ENCODE measurements at places on chromosomes 1 and 21. TPM values are rescaled to one million over a fixed set of nuclear protein-coding genes. Genes with fewer than 3 reads are reported as not detected.
A peak's percentile ranks its signal among the peaks of the same experiment; 100 is the strongest.

Gene VSIG8
- not detected for total RNA-seq

Gene FAM163A
- total RNA-seq: not detected

Gene TNFRSF14
- 0.46 TPM for total RNA-seq

Gene GJA9
- not detected for total RNA-seq

Gene ARHGEF19
- 18.4 TPM for total RNA-seq

Gene STYXL2
- total RNA-seq: 0.70 TPM

Gene PGLYRP3
- not detected for total RNA-seq

Gene C1QB
- total RNA-seq: not detected

Gene C1QC
- not detected for total RNA-seq

Gene RPL5
- 1,201 TPM for total RNA-seq

Gene HTR1D
- total RNA-seq: 4.1 TPM

Gene LAMTOR5
- 132 TPM for total RNA-seq

Gene USP33
- total RNA-seq: 61.2 TPM

GRCh38 chr1:80064524-80064923 is 1058.0 kb upstream of the ADGRL4 start:
- H3K36me3 ChIP-seq: no peaks in the 10 kb centered on the region
- no peaks in the 10 kb centered on the region for H3K27me3 ChIP-seq
- DNase-seq: no peak
- no peaks in the 10 kb centered on the region for H3K4me1 ChIP-seq
- no peak overlapping the region for H3K27ac ChIP-seq

- no peak overlapping the region for H3K27ac ChIP-seq
- no peaks in the 10 kb centered on the region for H3K4me1 ChIP-seq
- no peaks in the 10 kb centered on the region for H3K27me3 ChIP-seq
- H3K36me3 ChIP-seq: peaks cover 37% of the 10 kb centered on the region
- H3K4me3 ChIP-seq: no peak overlapping the region
Measured at GRCh38 chr1:2518528-2518927, 7.9 kb downstream of the PANK4 start.

GRCh38 chr1:58888833-58889232 is 105.0 kb upstream of the JUN start:
- DNase-seq: no peak
- no peak overlapping the region for H3K4me3 ChIP-seq
- H3K36me3 ChIP-seq: no peaks in the 10 kb centered on the region
- H3K4me1 ChIP-seq: peaks cover 19% of the 10 kb centered on the region
- H3K27ac ChIP-seq: no peak overlapping the region

DNA sequence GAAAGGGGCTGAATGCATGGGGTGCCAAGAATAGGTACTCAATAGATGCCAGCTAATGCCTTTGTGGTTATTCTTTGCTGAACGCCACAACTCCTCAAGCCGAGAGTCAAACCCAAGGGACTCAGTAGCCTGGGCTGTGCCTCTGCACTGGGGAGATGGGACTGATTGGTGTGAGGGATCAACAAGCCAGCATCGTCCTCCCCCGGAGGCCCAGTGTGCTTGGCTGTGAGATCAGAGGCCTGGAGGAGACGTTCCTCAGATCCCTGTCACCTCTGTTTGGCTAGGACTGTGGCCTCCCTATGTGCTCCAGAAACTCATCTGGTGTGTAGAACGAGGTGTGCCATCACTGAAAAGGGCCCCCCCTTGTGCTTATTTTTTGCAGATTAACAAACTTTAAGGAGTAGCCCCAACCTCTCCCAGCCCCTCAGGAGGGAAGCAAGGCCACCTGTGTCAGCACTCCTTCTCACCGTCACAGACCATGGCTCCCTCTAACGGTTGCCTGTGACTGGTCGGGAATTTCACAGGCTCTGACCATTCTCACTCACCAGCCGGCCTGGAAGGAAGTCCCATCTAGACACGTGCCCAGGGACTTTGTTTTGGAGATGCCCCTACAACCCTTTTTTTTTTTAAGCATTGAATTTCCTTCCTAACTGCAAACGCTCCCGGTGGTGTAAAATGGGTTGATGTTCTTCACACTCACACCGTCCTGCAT is 194.0 kb upstream of the VAMP3 start:
- no peak overlapping the region for H3K27ac ChIP-seq
- H3K36me3 ChIP-seq: no peaks in the 10 kb centered on the region
- H3K27me3 ChIP-seq: no peaks in the 10 kb centered on the region
- H3K4me3 ChIP-seq: no peak overlapping the region
- peak; percentile 83 for DNase-seq

DNA sequence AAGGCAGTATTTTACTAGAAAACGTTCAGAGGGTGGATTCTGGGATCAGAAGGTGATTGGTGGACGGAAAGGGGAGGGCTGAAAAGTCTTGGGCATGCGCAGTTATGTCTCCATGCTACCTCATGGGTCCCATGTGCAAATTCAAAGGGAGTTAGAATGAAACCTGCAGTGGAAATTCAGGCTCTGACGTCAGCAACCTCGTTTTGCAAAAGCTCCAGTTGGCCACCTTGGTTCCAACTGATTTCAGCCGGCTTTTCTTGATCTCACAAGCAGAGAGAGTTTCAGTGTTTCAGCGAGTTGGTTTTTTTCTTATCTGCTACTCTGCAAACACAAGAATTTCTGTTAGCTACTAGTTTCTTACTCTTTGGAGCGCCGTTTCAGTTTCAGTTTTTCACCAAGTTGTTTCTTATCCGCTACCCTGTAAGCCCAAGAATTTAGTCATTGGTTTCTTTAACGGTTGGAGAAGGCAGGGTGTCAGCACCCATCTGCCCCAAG is 69.8 kb upstream of the PGBD5 start:
- DNase-seq: no peak
- H3K27me3 ChIP-seq: peaks cover 20% of the 10 kb centered on the region
- H3K27ac ChIP-seq: no peak overlapping the region

DNA sequence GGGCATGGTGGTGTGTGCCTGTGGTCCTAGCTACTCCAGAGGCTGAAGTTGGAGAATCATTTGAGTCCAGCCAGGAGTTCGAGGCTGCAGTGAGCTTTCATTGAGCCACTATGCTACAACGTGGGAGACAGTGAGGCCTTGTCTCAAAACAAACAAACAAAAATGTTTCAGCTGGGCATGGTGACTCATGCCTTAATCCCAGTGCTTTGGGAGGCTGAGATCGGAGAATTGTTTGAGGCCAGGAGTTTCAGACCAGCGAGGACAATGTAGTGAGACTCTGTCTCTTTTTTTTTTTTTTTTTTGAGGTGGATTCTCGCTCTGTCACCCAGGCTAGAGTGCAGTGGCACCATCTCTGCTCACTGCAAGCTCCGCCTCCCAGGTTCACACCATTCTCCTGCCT is 5.0 kb upstream of the RPL5 start:
- DNase-seq: no peak
- no peaks in the 10 kb centered on the region for H3K36me3 ChIP-seq
- H3K4me1 ChIP-seq: no peaks in the 10 kb centered on the region
- no peaks in the 10 kb centered on the region for H3K27me3 ChIP-seq
- H3K4me3 ChIP-seq: no peak overlapping the region

- H3K27me3 ChIP-seq: peaks cover 55% of the 10 kb centered on the region
- no peaks in the 10 kb centered on the region for H3K36me3 ChIP-seq
- no peak for DNase-seq
- H3K27ac ChIP-seq: no peak overlapping the region
Measured at GRCh38 chr1:148318904-148319242, 164.2 kb downstream of the PPIAL4G start.

GRCh38 chr21:34606621-34607020 is 8.3 kb downstream of the RCAN1 start:
- no peaks in the 10 kb centered on the region for H3K36me3 ChIP-seq
- peaks cover 6% of the 10 kb centered on the region for H3K4me1 ChIP-seq
- H3K27me3 ChIP-seq: no peaks in the 10 kb centered on the region
- peak; percentile 31 for DNase-seq
- no peak overlapping the region for H3K4me3 ChIP-seq

- no peaks in the 10 kb centered on the region for H3K4me1 ChIP-seq
- no peaks in the 10 kb centered on the region for H3K36me3 ChIP-seq
- no peak overlapping the region for H3K4me3 ChIP-seq
- no peaks in the 10 kb centered on the region for H3K27me3 ChIP-seq
- DNase-seq: no peak
Measured at GRCh38 chr1:199353906-199354305, 673.6 kb upstream of the NR5A2 start.

GRCh38 chr1:234231061-234231892 is 142.0 kb upstream of the COA6 start:
- H3K27me3 ChIP-seq: no peaks in the 10 kb centered on the region
- no peaks in the 10 kb centered on the region for H3K36me3 ChIP-seq
- peaks cover 36% of the 10 kb centered on the region for H3K4me1 ChIP-seq
- H3K27ac ChIP-seq: peak overlapping the region; percentile 74
- H3K4me3 ChIP-seq: peak overlapping the region; percentile 39

GRCh38 chr1:210647406-210648333 is 319.0 kb downstream of the HHAT start:
- peaks cover 41% of the 10 kb centered on the region for H3K27me3 ChIP-seq
- no peak for DNase-seq
- H3K4me3 ChIP-seq: no peak overlapping the region

GRCh38 chr1:222911866-222912265 is 97.0 kb downstream of the DISP1 start:
- H3K27ac ChIP-seq: no peak overlapping the region
- no peaks in the 10 kb centered on the region for H3K36me3 ChIP-seq
- no peaks in the 10 kb centered on the region for H3K4me1 ChIP-seq
- no peak for DNase-seq
- no peak overlapping the region for H3K4me3 ChIP-seq
- H3K27me3 ChIP-seq: no peaks in the 10 kb centered on the region

DNA sequence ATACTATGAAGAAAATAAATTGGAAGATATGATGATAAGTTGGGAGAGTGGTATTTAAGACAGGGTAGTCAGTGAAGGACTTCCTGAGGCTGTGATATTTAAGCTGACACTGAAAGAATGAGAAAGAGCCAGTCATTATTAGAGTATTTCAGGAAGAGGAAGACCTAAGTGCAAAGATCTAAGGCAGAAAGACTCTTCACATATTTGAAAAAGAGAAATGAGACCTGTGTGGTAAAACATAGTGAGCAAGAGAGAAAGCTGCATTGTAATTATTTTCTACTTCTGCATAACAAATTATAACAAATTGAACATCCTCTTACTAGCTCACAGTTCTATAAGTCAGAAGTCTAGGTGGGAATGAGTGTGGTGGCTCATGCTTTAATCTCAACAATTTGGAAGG is 34.6 kb upstream of the DOCK7 start:
- peaks cover 13% of the 10 kb centered on the region for H3K4me1 ChIP-seq
- no peak overlapping the region for H3K4me3 ChIP-seq
- no peak overlapping the region for H3K27ac ChIP-seq
- DNase-seq: no peak
- no peaks in the 10 kb centered on the region for H3K36me3 ChIP-seq

DNA sequence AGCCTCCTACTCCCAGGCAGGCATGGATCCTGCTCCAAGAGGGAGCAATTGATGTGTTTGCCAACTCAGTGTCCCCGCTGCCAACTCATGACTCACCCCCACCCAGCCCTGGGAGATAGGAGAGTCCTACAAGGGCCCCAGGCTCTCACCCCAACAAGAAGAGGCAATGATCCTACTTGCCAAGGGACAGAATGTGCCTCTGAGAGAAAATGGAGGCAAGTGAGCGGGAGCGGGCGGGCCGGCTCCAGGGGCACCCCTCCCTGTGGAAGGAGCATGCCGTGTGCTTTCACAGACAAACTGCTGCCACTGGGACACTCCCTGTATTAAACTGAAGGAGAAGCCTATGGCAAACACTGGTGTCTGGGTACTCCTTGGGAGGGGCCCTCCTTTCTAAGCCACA is 16.7 kb downstream of the PKP1 start:
- H3K36me3 ChIP-seq: no peaks in the 10 kb centered on the region
- no peaks in the 10 kb centered on the region for H3K4me1 ChIP-seq
- no peaks in the 10 kb centered on the region for H3K27me3 ChIP-seq

GRCh38 chr1:197920414-197921117 is 3.4 kb downstream of the LHX9 start:
- H3K4me1 ChIP-seq: peaks cover 2% of the 10 kb centered on the region
- peaks cover 88% of the 10 kb centered on the region for H3K27me3 ChIP-seq
- no peak overlapping the region for H3K27ac ChIP-seq
- DNase-seq: peak; percentile 70
- H3K36me3 ChIP-seq: no peaks in the 10 kb centered on the region

- H3K4me1 ChIP-seq: no peaks in the 10 kb centered on the region
- DNase-seq: no peak
- no peak overlapping the region for H3K27ac ChIP-seq
- H3K27me3 ChIP-seq: no peaks in the 10 kb centered on the region
Measured at GRCh38 chr1:57474137-57474750, 50.4 kb upstream of the DAB1 start.

GRCh38 chr1:6148497-6149241 is 31.5 kb downstream of the CHD5 start:
- H3K36me3 ChIP-seq: no peaks in the 10 kb centered on the region
- H3K27me3 ChIP-seq: peaks cover 27% of the 10 kb centered on the region
- H3K4me1 ChIP-seq: no peaks in the 10 kb centered on the region
- H3K4me3 ChIP-seq: peak overlapping the region; percentile 38
- no peak overlapping the region for H3K27ac ChIP-seq

- H3K27me3 ChIP-seq: no peaks in the 10 kb centered on the region
- H3K27ac ChIP-seq: no peak overlapping the region
- DNase-seq: no peak
Measured at GRCh38 chr21:23960769-23961168, 1646.5 kb downstream of the MRPL39 start.

DNA sequence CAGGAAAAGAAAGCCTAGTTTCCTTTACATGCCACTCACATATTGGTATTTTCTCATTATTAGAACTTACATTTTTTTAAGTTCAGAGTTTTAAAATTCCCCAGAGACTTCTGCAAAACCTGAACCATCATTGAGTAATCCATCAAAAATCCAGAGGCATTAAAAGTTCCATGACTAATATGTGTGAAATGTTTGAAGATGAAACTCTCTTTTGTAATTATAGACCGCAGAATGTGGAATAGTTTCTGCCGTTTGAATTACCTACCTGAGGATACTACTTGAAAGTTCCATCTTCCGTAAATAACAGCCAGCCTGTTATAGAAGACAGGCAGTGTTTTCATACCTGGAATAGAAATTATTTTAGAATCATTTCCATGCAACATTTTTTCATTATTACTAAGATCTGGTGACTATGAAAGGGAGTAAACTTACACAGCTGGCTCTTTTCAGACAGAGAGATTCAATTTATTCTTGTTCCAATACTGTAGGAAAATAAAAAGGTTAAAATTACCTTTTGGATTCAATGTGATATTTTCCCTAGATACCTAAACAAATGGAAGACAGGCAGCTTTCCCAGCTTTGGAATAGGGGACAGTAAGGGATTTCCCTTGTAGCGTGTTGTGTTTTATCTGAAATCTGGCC is 131.4 kb downstream of the ST6GALNAC5 start:
- no peak for DNase-seq
- H3K27ac ChIP-seq: no peak overlapping the region
- no peak overlapping the region for H3K4me3 ChIP-seq
- no peaks in the 10 kb centered on the region for H3K36me3 ChIP-seq
- no peaks in the 10 kb centered on the region for H3K4me1 ChIP-seq
- no peaks in the 10 kb centered on the region for H3K27me3 ChIP-seq

- H3K36me3 ChIP-seq: peaks cover 16% of the 10 kb centered on the region
- no peak for DNase-seq
Measured at GRCh38 chr21:14076143-14076806, 134.5 kb downstream of the LIPI start.

GRCh38 chr1:179767177-179767581 is 24.1 kb downstream of the FAM163A start:
- no peaks in the 10 kb centered on the region for H3K4me1 ChIP-seq
- no peaks in the 10 kb centered on the region for H3K36me3 ChIP-seq
- peak overlapping the region; percentile 29 for H3K27ac ChIP-seq
- H3K27me3 ChIP-seq: no peaks in the 10 kb centered on the region

Measured in endodermal cell (in vitro differentiated cells).